ENCODE measurements at places on chromosomes 11 and 22.

DNA sequence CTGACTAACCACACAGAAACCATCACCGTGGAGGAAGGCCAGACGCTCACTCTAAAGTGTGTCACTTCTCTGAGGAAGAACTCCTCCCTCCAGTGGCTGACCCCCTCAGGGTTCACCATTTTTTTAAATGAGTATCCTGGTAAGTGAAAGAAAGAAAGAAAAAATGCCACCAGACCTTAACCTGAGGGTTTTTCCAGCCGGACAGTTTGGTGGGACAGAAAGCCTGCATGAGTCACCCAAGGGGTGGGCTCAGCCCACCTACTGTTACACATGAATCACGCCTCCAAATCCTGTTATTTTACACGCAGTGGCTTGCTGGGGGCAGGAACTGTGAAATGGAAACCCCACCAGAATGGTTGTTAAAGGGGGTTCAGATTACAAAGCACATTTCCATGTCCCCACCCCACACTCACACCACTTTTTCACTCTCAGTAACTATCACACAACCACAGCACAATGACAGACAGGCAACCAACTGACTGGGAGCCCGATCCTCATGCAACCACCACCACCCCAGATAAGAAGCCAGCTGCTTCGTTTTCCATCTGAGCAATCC is 11.9 kb downstream of the CRTAM start:
- peak; percentile 60 for DNase-seq

DNA sequence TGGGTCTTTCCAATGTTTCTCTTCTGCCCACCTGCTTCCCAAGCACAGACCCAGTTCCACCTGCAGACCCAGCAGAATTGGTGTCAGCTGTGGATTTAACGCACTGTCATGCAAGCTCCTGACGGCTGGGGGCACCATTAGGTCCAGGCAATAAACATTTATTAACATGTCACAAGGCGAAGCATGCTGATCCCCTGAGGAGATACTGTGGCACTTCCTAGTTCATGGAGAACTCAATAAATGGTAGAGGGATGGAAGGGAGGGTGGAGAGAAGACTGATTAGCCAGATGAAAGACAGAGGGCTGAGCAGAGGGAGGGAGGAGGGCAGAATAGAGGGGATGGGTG is 68.3 kb upstream of the TSPAN18 start:
- no peak for DNase-seq

- DNase-seq, result no peak
Observed at GRCh38 chr22:20155330-20156041, 4.6 kb upstream of the CCDC188 start.

- DNase-seq, result peak; percentile 1
Observed at GRCh38 chr11:29343465-29344333, 673.1 kb downstream of the KCNA4 start.

GRCh38 chr11:17014833-17015626 is 816 bp upstream of the PLEKHA7 start:
- no peak for DNase-seq

DNA sequence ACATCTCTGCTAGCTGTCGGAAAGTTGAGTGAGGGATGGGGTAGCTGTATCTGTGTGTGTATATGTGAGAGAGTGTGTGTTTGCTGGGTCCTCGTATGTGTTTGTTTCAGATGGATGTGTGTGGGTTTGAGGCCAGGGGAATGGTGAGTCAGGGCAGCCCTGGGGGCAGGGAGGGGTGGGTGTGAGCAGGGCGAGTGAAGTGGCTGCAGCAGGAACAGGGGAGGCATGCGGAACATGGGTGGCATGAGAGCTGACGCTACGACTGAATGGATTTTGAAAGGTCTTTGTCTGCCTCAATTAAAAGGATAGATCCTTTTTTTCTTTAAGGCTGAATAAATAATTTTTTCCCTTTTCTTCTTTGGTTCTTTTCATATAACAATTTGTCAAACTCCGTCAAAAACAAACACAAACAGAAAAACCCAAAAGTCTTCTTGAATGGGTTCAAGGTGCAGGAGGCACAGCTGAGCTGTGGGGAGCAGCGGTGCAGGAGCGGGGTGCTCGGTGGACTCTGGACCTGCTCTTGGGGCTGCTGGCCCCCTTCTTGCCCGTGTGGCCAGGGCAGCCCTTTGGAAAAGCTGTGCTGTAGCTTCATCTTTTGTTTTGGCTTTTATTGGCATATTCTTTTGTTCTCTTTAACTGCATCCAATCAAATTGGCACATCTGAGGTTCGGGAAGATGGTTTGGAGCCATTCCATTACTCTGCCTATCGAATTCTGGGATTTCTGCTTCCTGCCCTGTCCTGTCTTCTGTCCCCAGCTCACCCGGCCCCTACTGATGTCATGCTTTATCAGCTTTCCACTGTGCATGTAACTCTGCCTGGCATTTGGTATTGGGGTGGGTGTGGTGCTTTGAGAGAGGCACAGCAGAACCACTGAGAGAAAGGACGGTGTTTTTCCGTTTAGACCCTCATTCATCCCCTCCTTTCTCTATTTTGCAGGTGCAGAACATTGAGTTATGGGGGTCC is 80.1 kb downstream of the ADAMTS15 start:
- DNase-seq, result no peak

DNA sequence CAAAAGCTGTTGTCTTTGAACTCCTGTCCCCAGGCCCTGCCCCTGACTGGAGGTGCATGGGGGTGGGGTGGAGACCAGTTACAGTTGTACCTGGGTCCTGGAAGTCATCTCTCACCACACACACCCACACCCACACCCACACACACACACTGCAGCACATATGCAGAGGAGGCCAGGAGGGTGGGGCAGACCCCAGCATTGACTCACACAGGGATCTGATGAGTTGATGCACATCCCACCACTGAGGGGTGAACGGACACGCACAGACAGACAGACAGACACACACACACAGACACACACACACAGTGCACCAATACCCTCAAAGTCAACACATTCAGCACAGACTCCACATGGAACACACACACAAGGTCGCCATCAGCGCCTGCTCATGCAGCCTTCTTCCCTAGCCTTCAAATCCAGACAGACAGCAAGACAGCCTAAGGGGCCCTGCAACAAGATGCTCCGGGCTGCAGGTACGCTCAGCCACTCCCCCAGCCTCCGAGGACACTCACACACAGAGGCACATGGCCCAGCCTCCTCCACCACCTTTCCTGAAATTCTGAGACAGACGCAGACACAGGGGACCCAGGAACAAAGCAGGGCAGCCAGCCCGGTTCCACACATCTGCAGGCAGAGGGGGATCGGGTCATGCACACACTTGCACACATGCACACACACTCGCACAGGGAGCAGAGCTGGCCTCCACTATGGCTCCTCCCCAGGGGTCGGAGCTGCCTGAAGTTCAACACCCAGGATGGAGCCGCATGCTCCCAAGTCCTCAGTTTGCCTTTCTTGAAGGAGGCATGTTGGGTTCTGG is 26.5 kb downstream of the SYT7 start:
- no peak for DNase-seq

GRCh38 chr11:70252844-70253243 is 17.6 kb upstream of the PPFIA1 start:
- no peak for DNase-seq

- no peak for DNase-seq
Observed at GRCh38 chr22:20238901-20239675, 29.0 kb downstream of the RTN4R start.

- DNase-seq, result no peak
Observed at GRCh38 chr11:115439385-115439784, 64.8 kb downstream of the CADM1 start.

DNA sequence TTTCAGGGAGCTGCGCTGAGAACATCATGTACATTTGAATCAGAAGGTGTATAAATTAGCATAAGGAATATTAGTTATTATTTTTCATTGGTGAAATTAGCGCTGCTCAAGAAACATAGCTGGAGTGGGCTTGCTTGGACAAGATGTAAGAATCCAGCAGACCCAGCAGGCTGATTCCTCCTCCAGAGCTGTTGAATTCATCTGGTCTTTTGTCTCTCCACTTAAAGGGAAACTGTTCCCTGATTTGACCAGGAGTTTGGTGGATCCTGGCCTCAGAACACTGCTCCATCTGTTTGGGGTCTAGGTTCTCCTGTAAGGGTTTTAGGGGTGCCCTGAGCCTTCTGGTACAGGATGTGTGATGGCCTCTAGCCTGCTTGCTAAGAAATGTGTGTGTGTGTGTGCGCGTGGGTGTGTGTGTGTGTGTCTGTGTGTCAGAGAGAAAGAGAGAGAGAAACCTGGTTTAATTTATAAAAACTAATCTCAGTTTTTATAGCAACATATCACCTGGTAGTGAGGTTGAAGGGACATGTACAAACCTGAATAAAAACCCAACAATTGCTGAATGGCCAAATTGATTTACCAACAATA is 8.3 kb upstream of the SORL1 start:
- no peak for DNase-seq

DNA sequence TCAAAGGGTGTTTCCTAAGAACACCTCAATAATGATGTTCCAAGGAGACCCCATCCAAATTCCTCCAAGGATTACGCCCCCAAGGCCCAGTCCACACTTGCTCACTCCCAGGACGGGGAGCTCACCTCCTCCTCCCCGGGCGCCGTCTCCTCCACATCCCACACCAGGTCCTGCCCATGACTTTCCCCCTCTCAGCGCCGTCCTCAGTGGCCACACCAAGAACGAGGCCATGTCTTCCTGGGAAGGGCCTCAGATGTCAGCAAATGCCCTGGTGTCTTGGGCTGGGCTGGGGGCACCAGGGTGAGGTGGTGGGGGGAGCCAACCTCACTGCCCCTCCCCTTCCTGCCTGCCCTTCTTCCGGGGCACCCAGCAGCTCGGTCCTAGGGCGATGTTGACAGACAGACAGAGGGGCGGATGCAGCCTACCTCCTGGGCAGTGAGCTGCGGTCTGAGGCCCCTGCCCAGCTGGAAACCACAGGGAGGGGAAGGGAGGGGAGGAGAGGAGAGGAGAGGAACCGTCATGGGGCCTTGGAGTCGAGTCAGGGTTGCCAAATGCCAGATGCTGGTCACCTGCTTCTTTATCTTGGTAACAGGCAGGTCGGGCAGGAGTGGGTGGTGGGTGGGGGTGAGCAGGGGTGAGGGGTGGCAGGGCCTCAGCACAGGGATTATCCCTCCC is at the start of the genes C11orf21 and TSPAN32:
TSS of gene C11orf21 (minus strand) at position 288 of the 675 bp plus-strand sequence. CDS start at position 178, 110 bp downstream.
TSS of gene TSPAN32 (plus strand) at position 383 of the 675 bp plus-strand sequence. CDS start at position 520, 137 bp downstream.
- peak; percentile 43 for DNase-seq

DNA sequence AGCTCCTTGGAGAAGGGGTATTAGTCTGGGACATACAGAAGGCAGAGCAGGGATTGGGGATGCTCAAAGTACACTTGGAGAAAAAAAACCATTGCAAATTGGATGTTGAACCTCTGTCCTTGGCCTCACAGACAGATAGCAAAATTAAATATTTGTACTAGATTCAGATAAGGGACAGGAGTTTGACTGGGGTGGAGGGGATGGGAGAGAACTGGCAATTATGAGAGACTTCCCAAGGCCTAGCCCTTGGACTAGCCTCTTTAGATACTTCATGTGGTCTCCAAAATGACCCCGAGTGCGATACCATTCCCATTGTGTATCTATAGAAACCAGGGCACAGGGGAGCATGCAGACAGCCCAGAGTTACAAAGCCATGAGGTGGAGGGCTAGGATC is 15.5 kb downstream of the DGAT2 start:
- DNase-seq, result no peak

- no peak for DNase-seq
Observed at GRCh38 chr11:72069200-72069599, 11.1 kb downstream of the NUMA1 start.

DNA sequence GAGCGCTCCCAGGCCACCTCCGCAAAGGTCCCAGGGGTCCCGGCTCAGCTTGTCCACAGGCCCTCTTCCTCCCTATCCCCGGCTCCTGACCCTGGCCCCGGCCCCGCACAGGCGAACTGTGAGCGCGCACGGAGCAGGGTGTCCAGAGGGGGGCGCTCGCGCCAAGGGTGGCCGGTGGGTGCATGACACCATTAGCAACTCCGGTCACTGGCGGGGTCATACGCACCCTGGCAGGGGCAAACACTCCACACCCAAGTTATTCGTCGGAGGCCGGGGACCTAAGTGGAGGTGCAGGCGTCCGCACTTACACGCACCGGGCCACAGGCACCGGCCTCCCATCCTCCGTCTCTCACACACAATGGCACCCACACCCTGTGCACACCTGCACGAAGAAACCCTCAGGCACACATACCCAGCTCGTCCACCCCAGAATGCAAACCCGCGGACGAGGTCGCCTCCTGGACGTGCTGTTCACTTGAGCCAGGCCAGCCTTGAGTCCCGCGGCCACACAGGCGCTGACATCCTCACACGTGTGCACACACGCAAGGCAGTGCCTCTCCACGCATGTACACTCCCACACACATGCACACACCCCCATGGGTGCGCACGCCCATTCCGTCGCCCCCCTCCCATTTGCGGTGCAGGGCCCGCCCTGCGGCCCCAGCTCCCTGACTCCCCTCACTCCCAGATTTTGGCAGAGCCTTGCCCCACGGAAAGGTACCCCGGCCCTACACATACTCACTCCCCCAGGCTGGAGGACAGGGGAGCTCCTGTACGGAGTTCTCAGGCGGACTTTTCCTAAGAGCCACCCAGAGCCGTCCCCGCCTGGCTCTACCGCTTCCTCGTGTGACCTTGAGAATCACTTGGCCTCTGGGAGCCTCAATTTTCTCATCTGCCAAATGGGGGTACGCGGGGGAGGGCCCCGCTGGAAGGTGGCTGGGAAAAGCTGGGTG is at the start of gene RASGRP2:
TSS of gene RASGRP2 (minus strand) at position 552 of the 953 bp plus-strand sequence. CDS start 1,276 bp downstream, outside the sequence.
- DNase-seq, result peak; percentile 65

GRCh38 chr11:71190551-71190950 is 61.8 kb downstream of the SHANK2 start:
- no peak for DNase-seq
